CD4-positive, alpha-beta T cell treated with Interleukin-15 for 4 hours (primary cell): ENCODE measurements at places on chromosomes 16 and 17.

DNA sequence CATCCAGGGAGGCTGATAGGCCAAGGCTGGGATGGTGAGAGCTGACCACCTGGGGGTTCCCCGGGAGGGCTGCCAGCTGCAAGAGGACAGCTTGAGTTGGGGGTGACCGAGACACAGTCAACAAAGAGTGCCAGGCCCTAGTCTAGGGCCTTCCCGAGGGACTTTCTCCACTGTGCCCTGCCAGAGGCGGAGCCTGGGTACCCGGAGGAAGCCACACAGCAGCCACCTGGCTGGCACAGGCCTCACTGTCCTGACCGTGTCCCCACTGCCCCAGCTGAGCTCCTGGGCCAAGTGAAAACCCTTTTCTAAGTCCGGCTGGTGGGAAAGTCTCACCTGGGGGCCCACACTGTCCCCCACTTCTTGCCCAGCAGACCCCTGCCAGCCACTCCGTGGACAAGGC lies 71.9 kb upstream of the GSE1 start:
- DNase-seq = no peak

- DNase-seq = no peak
These were observed 11.0 kb downstream of the ALDH3A2 start for GRCh38 chr17:19659366-19660177.

- no peak for DNase-seq
These were observed 79.8 kb downstream of the ZNF778 start for GRCh38 chr16:89297156-89297874.

- DNase-seq = no peak
These were observed 75.6 kb upstream of the LGALS9 start for GRCh38 chr17:27555339-27555738.

GRCh38 chr17:74305865-74306654 lies 20.0 kb upstream of the KIF19 start:
- DNase-seq = no peak

DNA sequence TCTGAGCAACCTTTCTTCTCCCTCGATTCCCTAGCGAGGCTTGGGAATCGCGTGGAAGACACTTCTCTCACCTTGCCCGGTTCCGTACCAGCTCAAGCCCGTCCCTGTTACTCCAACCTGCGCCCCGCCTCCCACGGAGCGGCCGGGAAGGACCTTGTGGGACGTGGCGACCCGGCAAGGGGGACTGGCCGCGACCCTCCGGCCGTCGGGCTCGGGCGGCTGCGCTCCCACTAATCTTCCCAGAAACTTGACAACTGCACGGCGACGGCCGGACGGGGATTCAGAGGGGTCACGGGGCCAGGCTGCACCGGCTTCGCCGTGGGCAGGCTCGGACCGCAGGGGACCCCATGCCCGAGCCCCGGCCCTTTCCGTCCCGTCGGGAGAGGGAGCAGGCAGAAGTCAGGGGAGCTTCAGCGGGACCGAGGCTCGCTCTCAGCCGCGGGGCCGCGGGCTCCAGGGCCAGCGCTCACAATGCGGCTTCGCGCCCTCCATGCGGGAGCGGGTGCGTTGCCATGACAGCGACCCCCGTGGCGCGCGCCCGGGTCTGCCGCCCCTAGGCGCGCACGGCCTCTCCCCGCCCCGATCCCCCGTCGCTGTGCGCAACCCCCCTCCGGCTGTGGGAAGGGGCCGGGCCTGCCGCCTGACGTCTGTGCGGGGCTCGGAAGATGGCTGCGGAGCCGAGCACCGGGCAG lies at the start of gene SGSM2:
Gene SGSM2, plus strand, starts transcription at position 650 of the 692 bp plus-strand sequence. CDS start 188 bp downstream, outside the sequence.
- DNase-seq = peak; percentile 59

DNA sequence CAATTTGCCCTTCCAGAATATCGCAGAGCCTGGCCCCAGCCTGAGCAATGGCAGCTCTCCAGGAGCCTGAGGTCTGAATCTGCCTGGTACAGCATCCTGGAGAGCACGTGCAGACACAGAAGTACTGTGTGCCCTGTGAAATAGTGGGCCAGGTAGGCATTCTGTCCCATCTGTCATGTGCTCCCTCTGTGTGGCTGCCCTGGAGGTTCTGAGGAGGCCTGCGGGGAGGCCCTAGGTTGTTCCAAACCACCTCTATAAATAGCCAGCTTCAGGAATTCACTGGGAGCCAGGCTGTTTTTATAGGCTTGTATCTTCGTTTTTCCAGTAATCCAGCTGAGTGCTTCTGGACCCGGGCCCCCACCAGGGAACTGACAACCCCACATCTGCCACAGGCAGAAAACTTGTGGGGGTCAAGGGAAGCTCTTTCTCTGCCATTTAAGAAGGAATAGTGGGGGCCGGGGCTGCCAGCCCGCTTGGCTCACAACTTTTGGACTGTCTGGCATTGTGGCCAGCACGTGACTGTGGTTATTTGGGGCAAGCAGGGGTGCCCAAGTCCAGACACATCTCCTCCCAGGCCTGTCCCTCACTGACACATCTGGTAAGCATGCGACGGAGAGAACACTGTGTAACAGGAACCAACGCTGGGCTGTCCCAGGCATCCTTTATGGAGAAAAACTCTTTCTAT lies 356.3 kb upstream of the TNRC6C start:
- no peak for DNase-seq

DNA sequence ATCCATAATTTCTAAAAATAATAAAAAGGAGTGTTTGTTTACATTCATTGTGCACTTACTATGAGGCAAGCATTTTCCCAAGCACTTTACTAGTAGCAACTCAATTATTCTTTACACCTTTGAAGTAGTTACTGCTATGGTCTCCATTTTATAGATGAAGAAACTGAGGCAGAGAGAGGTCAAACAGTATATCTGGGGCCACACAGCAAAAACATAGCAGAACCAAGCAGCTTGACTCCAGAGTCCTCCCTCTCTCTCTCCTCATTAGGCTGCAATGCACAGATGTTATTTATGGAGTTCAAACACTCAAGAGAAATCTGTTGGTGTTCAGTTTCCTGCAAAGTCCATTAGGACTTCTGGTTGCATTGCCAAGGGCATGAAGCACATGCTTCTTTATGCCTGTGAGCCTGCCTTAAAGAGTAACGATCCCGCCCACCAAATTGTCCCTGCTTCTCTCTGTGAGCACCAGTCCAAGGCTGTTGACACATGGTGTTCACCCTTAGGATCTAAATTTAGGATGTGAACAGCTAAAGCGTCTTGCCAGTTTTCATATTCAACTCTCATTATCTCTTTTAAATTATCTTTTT lies 44.0 kb downstream of the GPRC5B start:
- DNase-seq = no peak

DNA sequence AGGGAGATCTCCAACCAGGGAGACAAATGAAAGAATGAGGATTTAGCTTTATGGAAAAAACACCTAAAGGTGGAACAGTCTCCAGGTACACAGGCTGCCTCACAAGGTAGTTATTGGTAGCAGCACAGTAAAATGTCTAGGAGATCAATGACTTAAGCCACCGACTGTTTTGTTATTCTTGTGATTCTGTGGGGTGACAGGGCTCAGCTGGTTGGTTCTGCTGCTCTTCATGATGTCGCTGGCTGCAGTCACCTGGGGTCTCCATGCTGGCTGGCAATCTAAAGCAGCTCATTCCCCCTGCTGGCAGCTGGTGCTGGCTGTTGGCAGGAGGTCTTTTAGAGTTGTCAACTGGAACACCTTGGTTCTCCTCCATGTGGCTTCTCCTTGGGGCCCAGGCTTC lies 69.2 kb downstream of the FOXL1 start:
- no peak for DNase-seq

DNA sequence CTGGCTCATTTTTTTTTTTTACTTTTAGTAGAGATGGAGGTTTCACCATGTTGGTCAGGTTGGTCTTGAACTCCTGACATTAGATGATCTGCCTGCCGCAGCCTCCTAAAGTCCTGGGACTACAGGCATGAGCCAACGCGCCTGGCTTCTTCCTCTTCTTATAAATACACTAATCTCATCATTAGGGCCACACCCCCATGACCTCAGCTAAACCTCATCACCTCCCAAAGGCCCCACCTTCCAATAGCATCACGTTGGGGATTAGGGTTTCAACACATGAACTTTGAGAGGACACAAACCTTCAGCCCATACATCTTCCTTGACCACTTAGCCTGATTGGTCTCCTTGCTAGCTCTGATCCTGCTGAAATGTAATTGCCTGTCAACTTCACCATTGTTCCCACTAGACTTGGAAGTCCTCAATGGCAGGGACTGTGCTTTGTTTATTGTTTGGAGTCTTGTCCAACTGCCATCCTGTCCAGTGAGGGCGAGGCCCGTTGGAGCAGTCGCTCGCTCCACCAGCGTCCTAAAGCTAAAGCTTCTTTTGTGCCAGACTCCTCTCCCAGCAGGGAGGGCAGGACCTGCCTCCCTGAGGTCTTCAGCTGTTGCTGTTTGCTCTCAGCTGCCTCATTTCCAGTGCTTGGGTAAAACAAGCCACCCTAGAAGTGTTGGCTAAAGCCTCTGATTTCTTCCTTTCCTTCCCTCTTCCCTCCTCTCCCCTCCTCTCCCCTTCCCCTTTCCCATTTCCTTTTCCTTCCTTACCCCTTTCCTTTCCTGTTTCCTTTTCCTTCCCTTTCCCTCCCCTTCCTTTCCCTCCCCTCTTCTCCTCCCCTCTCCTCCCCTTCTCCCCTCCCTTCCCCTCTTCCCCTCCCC lies 85.3 kb downstream of the HAPSTR1 start:
- DNase-seq = no peak

DNA sequence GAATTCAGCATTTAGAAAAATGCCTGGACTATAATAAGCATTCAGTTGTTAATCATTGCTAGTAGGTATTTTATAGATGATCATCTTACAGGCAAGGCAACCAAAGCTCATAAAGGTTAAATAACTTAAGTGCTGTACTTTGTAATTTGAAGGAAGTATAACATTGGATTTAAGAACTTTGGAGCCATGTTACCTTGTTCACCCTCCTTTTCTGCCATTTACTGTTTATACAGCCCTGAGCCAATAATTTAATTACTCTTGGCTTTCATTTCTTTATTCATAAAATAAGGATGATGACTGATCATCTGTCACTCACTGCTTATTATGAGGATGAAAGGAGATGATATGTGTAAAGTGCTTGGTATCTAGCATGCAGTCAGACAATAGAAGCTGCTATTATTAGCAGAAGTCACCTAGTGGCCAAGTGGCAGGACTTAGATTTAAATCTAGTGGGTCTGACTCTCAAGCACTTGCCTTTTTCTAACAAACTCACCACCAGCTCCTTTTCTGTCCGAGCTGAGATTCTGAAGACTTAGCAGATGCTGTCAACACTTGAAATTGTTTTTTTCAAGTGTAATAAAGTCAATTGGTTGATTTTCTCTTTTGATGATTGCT lies 18.3 kb upstream of the DDX52 start:
- no peak for DNase-seq

DNA sequence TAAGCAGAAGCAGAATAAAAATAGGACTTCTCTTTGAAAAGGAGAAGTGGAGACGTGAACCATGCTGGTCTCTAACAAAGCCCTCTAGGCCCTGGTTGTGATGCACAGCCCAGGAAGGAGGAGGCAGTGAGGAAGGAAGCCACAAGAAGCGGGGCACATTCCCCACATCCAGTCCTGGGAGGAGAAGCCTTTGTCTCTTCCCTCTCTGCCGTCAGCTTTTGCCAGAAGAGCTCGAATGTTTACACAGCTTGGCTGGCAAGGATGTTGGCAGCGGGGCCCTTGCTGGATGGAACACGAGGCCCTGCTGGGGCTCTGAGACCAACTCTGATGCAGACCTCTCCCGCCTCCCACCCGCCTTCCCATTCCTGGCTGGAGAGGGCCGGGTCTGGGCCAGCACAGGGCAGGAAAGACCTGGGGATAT lies 91.3 kb downstream of the MAF start:
- no peak for DNase-seq

- DNase-seq = no peak
These were observed 5.9 kb downstream of the CD300LB start for GRCh38 chr17:74525465-74525725.

DNA sequence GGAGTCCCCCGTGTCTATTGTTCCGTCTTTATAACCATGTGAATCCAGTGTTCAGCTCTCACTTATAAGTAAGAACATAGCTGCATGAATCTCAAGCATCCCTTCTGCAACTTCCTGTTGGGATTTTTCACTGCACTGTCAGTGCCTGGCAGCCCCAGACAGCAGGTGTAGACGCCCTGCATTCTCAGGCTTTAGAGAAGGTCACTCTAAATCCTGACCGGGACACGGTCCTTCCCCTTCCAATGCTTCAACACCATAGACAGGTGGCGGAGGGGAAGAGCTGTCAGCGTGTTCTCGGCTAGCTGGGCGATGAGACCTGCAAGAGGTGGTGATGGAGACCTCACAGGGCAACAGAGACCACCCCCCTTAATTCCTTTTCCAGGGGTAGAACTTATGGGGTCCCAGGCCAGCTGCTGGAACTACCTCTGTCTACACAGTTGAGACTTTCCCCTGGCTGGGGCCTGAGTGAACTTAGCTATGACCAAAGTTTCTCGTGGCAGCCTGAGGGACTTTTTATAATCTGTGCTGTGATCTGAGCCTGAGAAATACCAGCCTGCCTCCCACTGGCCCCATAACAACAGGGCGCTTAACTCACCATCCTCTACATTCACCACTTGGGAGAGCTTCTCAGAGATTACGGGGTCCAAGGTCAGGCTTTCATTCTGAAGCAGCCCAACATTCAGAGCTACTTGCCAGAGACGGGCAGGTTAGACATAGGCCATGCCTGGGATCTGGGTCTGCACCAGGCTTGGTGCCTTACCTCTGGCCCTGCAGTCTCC lies 143.2 kb upstream of the TNRC6C start:
- no peak for DNase-seq

DNA sequence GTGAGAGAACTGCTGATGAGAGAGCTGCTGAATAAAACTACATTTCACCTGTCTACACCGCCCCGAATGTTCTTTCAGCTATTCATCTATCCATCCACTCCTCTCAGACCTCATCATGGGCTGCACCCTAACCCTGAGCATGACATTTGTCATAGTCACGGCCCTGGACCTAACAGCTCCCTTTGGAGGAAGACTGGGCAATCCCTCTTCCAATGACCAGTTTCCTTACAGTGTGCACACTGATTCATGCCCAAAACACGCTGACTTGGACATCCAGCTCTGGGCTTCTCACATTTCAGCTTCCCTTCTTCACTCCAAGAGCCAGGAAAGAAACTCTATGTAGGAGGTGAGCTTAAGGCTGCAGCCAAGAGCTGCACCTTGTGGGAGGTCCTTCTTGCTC lies 41.8 kb upstream of the ARL4D start:
- no peak for DNase-seq

GRCh38 chr16:51180719-51181502 lies 29.8 kb upstream of the SALL1 start:
- no peak for DNase-seq

- DNase-seq = no peak
These were observed at the start of gene MMP2 for GRCh38 chr16:55478827-55479429. Gene MMP2 (plus strand): TSS chr16:55479198. CDS start chr16:55479480, 282 bp downstream.
